Hair follicle dermal papilla cell (primary cell): ENCODE measurements at places on chromosomes 12 and 14. TPM values are rescaled to one million over a fixed set of nuclear protein-coding genes. Genes with fewer than 3 reads are reported as not detected.

Gene FAM186B
- 0.49 and 0.61 TPM in 2 replicates for total RNA-seq

Gene SCARB1
- 15.7 and 16.2 TPM in 2 replicates for total RNA-seq

Gene MDM1
- 9.1 and 14.4 TPM in 2 replicates for total RNA-seq

Gene IQSEC3
- total RNA-seq, result not detected in 2 replicates

Gene VRTN
- total RNA-seq, result not detected in 2 replicates

Gene CELA1
- total RNA-seq, result not detected in 2 replicates

Gene GYS2
- total RNA-seq, result not detected in 2 replicates

Gene TC2N
- total RNA-seq, result 0.81 and 0.97 TPM in 2 replicates

Gene SPRYD4
- total RNA-seq, result 2.8 and 2.9 TPM in 2 replicates

Gene SAMD15
- total RNA-seq, result 2.8 and 3.0 TPM in 2 replicates

Gene KRT8
- total RNA-seq, result 0.61 and 0.65 TPM in 2 replicates

Gene RNF31
- 53.4 and 53.8 TPM in 2 replicates for total RNA-seq

Gene C12orf76
- 3.0 and 5.5 TPM in 2 replicates for total RNA-seq

Gene SLC35E3
- 2.3 and 4.0 TPM in 2 replicates for total RNA-seq

Gene AVPR1A
- 1.2 and 6.2 TPM in 2 replicates for total RNA-seq

Gene MYH6
- not detected in 2 replicates for total RNA-seq

Gene LUM
- 1,443 and 1,565 TPM in 2 replicates for total RNA-seq

Gene LRRK2
- total RNA-seq, result 6.4 and 8.9 TPM in 2 replicates

Gene BMP4
- total RNA-seq, result 4.5 and 5.0 TPM in 2 replicates

Gene DAO
- not detected in 2 replicates for total RNA-seq

Gene ZNF26
- total RNA-seq, result 24.0 and 30.3 TPM in 2 replicates

Gene MYH7
- not detected in 2 replicates for total RNA-seq

Gene SLC6A15
- 10.8 and 13.8 TPM in 2 replicates for total RNA-seq

Gene BIN2
- 0.24 TPM in 1 of 2 replicates, not detected in the other for total RNA-seq

Gene TMEM132D
- 0.16 TPM in 1 of 2 replicates, not detected in the other for total RNA-seq

Gene KRT75
- not detected in 2 replicates for total RNA-seq

Gene BCL2L14
- not detected in 2 replicates for total RNA-seq

Gene COA8
- 20.4 and 22.6 TPM in 2 replicates for total RNA-seq

Gene ARHGEF40
- 72.0 and 87.1 TPM in 2 replicates for total RNA-seq

Gene TMEM119
- 904 and 1,008 TPM in 2 replicates for total RNA-seq

Gene HCFC2
- 19.7 and 26.4 TPM in 2 replicates for total RNA-seq

Gene TAS2R9
- not detected in 2 replicates for total RNA-seq

Gene TM9SF1
- 76.5 and 83.1 TPM in 2 replicates for total RNA-seq

Gene RD3L
- total RNA-seq, result not detected in 2 replicates

Gene ALKBH1
- total RNA-seq, result 7.8 and 9.4 TPM in 2 replicates

Gene KLRD1
- total RNA-seq, result 0.49 TPM in 1 of 2 replicates, not detected in the other

Gene TBC1D30
- total RNA-seq, result 0.12 and 0.32 TPM in 2 replicates

Gene BCAT1
- total RNA-seq, result 15.6 and 20.0 TPM in 2 replicates

Gene MAP3K9
- total RNA-seq, result 1.7 and 1.8 TPM in 2 replicates

Gene DIABLO
- total RNA-seq, result 45.7 and 47.1 TPM in 2 replicates

Gene FLRT2
- total RNA-seq, result 62.5 and 89.0 TPM in 2 replicates

Gene NCAPD2
- total RNA-seq, result 28.1 and 28.2 TPM in 2 replicates

Gene FGF6
- not detected in 2 replicates for total RNA-seq

Gene KRT2
- total RNA-seq, result not detected in 2 replicates

Gene ACOT6
- 0.16 TPM in 1 of 2 replicates, not detected in the other for total RNA-seq

Gene WIF1
- total RNA-seq, result not detected in 2 replicates

Gene SERPINA5
- total RNA-seq, result not detected in 2 replicates

Gene HOXC12
- not detected in 2 replicates for total RNA-seq

Gene PPM1H
- total RNA-seq, result 0.49 and 0.85 TPM in 2 replicates

Gene IFNG-AS1
- total RNA-seq, result not detected in 2 replicates

Gene SOAT2
- 0.49 TPM in 1 of 2 replicates, not detected in the other for total RNA-seq

Gene CNPY2
- total RNA-seq, result 57.2 and 59.7 TPM in 2 replicates
